ENCODE measurements at places on chromosomes 7 and 10.

GRCh38 chr10:87705339-87705738 is 45.7 kb downstream of the PAPSS2 start:
- DNase-seq, result no peak

DNA sequence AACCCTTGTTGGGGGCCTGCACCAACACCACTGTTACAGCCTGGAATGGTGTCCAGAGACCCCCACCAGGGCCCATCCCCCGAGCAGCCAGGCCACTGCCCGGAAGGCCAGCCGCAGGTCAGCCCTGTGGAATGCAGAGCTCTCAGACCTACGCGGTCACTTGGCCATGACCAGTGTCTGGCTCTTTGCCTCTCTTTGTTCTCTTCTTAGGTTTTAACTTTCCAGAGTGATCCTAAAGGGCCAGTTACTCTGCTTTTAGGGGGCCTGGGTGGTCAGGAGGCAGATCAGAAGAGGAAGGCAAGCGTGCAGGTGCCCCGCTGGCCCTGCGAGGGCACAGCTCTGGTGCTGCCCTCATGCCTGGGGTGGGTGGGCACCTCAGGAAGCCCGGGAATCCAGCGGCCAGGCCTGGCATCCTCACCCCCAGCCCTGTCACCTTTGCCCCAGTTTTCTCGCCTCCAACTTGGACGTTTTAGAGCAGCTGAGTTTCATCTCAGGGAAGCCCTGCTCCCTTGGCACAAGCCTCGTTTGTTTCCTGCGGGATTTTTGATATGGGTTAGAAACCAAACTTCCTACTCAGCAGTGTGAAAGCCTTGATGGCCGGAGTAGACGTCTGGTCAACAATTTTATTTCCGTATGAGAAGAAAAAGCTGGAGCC is 62.5 kb upstream of the CHST15 start:
- DNase-seq, result peak; percentile 9

GRCh38 chr10:87658858-87659555 is 671 bp upstream of the PAPSS2 start:
- DNase-seq, result no peak

GRCh38 chr7:15620491-15621185 is 58.8 kb upstream of the AGMO start:
- DNase-seq, result no peak

- DNase-seq, result no peak
Measured at GRCh38 chr7:108014747-108015682, 12.1 kb upstream of the LAMB1 start.

DNA sequence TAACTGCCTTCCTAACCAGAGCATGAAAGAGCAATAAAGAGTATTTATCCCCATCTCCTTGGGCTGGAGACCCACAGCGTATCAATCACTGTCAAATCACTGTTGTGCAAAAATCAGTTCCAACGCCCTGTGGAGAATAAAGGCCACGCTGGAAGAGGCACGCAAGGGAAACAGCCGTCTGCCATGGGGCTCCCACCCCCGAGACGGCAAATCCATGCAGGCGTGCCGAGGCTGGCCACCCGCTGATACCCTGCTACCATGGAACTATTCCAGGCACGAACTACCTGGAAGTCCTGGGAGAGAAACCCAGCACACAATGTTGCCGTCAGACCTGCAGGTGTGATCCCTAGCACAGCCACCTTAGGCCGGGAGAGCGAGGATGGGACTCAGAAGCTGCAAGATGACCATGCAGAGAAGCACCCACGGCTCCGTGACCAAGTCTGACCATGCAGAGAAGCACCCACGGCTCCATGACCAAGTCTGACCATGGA is 185.3 kb downstream of the DIP2C start:
- no peak for DNase-seq

DNA sequence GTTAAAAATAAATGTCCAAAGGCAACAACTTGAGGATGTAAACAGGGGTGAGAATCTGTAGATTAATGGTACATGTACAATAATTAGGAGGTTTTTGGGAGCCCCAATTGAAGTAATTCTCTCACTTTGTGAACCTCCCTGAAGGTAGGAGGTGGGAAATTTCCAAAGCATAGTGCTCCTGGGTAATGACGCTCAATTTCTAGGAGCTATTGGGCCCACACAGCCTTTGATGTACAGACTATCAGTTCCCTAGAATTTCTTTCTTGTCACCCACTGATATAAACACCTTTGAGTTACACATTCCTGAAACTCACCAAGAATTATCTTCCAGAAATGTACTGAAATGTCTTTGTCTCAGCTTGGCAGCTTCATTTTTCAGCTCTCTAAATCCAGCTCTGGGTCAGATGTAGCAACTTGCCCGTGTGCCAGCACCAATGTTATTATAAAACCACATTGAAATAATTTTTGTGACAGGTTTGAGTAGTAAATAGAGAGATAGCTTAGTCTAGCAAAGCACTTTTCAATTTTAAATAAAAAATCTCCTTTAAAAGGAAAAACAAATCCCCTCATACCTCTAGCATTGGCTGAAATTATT is 36.6 kb upstream of the GALNT17 start:
- no peak for DNase-seq

DNA sequence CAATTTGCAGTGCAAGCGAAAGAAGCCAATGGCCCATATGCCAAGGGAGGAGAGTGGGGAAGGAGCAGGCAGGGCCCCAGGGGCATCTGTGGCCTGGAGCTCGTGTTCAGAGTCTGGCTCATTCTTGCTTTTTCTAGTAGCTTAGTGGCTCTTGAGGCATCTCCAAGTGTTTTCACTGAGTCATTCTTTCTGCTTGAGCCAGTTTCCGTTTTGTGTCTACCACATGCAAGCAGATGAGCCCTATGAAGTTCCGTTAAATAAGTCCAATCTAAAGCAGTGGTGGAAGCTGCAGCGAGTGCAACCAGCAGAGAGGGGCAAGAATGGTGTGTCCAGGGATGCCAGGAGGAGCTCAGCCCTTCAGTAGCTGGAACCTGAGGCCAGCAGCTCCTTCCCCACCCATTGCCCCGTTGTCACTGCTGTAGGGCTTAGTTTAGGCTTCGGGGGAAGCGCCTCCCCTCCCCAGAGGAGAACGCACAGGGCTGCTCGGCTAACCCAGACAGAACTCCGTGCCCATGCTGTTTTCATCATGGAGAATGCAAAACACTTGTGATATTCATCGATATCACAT is 57.4 kb upstream of the EBF3 start:
- no peak for DNase-seq

- DNase-seq, result no peak
Measured at GRCh38 chr10:126734015-126734414, 63.5 kb upstream of the C10orf90 start.

DNA sequence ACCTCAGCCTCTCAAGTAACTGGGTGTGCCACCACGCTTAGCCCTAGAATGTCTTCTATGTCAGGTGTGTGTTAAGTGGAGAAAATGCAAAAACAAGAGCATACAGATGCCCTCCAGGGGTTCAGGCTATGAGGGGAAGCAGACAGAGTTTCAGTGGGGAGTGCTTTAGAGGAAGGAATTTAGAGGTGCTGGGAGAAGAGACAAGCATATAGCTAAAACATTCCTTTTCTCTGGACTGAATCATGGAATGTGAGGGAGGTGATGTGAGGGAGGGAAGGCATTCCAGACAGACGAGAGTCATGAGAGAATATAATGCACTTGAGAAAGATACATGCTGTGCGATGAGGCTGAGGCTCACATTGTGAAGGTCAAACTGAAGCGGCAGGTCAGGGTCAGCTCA is 6.6 kb upstream of the ZNF786 start:
- no peak for DNase-seq

DNA sequence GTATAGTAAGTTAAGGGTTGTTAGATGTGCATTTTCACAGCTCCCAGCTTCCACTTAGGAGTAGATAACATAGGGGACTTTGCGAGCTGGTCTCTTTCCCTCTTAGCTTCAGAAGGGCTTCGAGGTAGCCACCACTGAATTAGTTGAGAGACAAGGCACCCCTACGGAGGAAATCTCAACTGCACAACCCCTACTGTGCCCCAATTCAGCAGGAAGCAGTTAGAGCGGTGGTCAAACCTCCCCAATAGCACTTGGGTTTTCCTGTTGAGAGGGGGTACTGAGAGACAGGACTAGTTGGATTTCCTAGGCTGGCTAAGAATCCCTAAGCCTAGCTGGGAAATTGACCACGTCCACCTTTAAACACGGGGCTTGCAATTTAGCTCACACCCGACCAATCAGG is 1.1 kb upstream of the HERPUD2 start:
- no peak for DNase-seq

- no peak for DNase-seq
Measured at GRCh38 chr10:120732067-120732466, 119.1 kb upstream of the WDR11 start.

GRCh38 chr7:152537639-152538038 is 101.8 kb upstream of the KMT2C start:
- DNase-seq, result no peak

- no peak for DNase-seq
Measured at GRCh38 chr10:44382981-44383748, 1.7 kb downstream of the CXCL12 start.

All from posterior cingulate gyrus (tissue), 11 donors.